CD4-positive, alpha-beta T cell treated with Interleukin-15 for 1 hour (primary cell): ENCODE measurements at places on chromosomes 13 and 19.

- DNase-seq: no peak
These were observed 483.2 kb downstream of the EFNB2 start for GRCh38 chr13:106052200-106052767.

GRCh38 chr13:70375718-70376117 is 267.5 kb upstream of the KLHL1 start:
- DNase-seq: no peak

- DNase-seq: no peak
These were observed 63.1 kb downstream of the CRYL1 start for GRCh38 chr13:20462533-20462915.

DNA sequence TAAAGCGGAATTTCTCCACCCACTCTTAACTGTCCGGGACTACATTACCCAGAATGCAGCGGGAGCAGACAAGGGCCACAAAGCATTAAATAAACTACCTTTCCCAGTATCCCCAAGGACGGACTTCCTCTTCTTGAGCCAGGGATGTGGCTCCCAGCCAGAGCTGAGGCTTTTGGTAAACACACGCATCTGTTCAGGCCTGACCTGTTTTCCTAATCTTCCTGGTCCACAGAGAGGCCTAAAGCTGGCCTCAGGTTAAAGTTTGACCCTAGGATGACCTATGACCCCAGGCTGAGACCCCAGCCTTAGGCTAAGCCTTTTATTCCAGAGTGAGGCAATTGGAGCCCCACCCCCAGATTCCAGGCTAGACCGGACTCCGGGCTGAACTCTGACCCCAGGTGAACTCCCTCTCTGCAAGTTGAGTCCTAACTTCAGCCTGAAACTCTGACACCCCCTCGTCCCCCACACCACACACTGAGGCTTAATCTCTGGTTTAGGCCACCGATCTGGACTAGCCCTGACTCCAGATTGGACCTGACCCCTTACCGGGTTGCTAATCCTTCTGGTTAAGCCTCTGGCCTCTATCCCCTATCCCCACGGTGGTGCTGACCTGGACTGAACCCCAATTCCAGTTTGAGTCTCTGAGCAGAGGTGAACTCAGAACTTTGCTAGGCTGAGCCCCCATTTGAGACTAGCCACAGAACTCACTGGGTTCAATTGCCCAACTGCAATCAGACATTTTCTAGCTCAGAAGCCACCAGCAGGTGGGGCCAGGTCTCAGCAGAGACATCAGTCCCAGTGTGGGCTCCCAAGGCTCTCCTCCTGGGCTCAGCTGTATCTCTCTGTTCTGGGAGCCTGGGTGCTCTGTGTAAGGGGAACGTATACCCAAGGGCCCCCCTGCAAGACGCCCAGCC is 750 bp upstream of the GPR108 start:
- DNase-seq: peak; percentile 84

DNA sequence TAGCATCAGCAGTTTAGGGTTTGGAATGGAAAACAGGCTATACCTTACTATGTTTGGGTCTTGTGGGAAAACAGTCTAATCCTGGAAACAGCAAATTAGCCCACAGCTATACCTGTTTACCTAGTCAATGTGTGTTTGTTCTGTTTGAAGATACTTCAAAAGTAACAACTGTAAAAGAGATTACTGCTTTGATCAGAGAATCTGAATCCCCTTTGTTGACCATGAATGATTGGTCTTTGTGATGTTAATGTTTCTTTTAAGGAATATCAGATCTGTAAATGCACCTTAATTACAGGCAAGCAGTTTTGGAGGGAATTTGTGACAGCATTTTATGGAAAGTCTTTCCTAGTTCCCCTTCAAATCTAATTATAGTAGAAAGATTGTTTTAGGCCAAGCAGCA is 20.7 kb upstream of the KLF5 start:
- DNase-seq: no peak

GRCh38 chr13:43042410-43042921 is 19.1 kb downstream of the DNAJC15 start:
- no peak for DNase-seq

DNA sequence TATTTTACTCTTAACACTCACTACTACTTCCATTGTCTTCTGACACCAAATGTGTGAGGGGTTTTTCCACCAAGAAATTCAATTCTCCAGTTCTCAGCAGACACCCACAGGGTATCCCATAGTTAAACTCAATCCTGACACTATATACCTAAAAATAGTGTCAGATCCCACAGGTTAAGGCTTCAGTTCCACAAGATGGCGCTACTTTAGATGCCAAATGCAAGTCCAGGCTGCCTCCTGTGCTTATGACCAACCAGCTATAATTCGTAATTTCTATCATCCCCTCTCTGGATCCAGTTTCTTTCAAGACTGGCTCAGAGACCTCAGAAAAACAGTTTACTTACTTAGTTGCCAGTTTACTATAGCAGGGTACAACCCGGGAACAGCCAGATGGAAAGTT is 1146.2 kb upstream of the SPRY2 start:
- DNase-seq: no peak

- no peak for DNase-seq
These were observed 53.9 kb downstream of the COG3 start for GRCh38 chr13:45518525-45519245.

GRCh38 chr19:31392464-31392863 is 43.2 kb upstream of the TSHZ3 start:
- no peak for DNase-seq

GRCh38 chr19:48896191-48896720 is 2.3 kb downstream of the TULP2 start:
- DNase-seq: peak; percentile 65

DNA sequence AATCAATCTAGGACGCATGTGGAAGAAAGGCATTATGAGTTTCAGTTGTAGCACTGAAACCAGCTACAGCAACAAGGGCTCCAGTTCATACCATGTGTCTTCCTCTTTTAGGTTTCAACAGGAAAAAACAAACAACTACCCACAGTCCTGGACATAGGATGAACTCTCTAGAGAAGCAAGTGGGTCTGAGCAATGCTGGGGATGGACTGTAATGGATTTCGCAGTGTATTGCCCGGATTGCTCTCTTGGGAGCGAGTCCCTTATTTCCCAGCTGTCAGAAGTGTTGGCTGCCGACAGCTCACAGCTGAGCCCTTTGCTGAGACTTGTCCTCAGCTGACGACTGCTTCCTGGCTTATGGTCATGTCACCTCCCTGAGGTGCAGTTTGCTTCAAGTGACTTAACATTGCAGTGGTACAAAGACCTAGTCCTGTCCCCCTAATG is 12.1 kb upstream of the MYCBP2 start:
- DNase-seq: no peak
